ENCODE measurements at places on chromosomes 2 and 18. TPM values are rescaled to one million over a fixed set of nuclear protein-coding genes. Genes with fewer than 3 reads are reported as not detected.

DNA sequence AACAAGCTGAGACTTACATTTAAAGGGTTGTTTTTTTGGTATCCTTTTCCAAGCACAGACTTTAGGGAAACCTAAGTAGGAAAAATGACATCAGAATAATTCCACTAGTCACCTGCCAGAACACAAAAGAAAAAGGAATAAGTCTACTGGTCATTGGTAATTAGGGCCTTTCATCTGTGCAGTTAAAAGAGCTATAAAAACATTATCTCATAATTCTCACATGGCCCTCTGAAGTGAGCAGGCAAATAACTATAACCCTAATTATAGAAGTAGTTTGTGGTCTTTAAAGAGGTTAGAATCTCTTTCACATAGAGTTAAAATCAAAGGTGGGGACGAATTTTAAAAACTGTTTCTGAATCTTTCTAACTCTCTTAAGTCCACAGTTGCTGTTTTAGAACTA lies 111.1 kb upstream of the B3GNT2 start:
- no peak for DNase-seq

DNA sequence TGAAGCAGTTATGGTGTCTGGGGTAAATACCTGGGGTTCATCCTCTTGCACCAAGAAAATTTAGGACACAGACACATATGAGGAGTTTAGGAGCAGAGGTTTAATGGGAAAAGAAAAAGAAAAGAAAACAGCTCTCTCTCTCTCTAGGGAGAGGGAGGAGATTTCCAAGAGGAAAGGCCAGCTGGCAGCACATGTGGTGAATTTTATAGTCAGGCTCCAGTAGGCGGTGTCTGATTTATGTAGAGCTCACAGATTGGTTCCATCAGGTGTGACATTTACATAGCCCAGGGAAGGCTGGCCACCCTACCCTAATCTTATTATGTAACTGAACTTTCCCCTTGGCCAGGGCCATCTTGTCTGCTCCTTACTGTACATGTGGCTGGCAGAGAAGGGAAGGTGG lies 297.5 kb upstream of the RGPD4 start:
- DNase-seq = peak; percentile 50

Gene ERMN
- polyA plus RNA-seq = 0.93 TPM

DNA sequence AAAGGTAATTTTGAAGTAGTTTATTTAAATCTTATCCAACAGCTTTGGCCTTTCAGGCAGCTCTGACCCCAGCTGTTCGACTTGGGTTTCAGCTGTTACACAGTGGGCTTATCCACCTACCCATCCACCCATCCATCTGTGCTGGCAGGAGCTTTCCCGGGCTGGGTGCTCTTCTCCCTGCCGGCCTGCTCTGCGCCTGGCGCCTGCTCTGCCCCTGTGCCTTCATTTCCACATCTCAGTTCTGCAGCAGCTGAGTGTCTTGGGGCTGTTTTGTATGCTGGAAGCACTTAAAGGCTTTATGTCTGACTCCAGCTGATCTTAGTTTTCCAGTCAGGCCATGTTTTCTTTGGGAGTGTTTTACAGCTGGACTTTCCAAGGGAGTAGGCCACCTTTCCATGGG lies 24.2 kb downstream of the LDLRAD4 start:
- DNase-seq = no peak

GRCh38 chr2:85648619-85649018 lies 19.4 kb downstream of the SFTPB start:
- DNase-seq = no peak

- DNase-seq = no peak
These were observed 793 bp downstream of the CNRIP1 start for GRCh38 chr2:68318914-68319397.

DNA sequence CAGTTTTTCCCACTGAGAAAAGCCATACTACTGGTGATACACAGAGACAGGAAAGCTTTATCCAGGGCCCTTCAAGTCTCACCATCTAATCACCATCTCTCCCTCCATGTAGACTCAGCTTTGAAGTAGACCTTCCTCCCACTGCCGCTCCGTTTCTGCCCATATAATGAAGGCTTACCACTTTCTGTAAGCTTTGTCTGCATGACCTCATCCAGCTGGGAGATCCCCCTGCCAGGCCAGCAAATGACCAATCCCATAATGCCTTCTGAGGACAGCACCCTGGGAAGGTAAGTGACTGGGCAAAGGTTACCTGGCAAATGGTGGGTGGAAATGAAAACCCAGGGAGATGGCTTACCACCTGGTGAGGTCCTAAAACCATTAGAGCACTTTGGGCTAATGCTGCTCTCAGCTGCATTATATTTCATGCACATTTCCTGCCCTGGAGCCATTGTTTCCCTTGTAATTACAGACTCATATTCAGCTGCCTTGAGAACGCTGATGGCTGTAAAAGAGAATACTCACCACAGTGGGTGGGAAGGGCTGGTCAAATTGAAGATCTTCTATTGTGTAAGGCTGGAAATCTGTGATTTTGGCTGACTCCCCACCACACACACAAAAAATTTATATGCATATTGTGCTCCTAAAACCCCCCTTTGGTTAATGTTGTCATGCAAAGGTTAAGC lies 350.7 kb upstream of the SYT4 start:
- DNase-seq = no peak

- no peak for DNase-seq
These were observed 211.0 kb upstream of the NT5C1B start for GRCh38 chr2:18800240-18800971.

- no peak for DNase-seq
These were observed 31.8 kb upstream of the CAVIN2 start for GRCh38 chr2:191878548-191879279.

DNA sequence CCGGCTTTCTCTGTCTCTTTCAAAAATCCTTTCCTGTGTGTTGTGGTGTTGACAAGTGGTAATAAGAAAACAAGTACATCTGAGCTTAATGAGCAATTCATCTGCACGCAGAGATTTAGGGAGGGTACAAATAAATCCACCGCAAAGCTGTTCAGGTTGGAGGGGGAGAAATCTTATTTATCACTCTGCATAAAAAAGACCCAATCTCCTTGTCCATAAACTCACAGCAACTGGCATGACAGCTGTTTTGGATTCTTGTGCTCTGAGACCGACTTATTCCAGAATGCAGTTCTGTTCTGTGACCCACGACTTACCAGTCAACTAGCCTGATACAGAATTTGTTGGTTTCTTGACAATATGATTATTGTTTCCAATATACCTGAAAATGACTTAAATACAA lies 380.1 kb downstream of the SOX11 start:
- DNase-seq = no peak

Gene GCG
- polyA plus RNA-seq = not detected

DNA sequence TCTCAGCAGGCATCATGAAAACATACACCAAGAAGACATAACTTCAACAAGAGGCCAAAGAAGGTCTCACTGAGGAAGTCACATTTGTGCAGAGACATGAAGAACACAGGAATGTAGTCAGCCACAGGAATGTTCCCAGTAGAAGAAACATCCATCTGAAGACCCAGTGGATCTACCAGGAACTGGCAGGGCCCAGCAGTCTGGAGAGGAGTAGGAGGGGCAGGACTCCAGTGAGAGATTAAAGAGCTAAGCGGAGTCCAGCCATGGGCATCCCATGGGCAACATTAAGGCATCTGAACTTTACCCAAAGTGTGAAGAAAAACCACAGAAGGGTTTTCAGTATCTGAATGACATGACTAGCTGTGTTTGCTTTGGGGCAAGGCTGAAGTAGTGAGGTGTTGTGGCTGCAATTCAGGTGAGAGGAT lies 103.1 kb downstream of the UPP2 start:
- DNase-seq = no peak

GRCh38 chr2:121532894-121533293 lies 2.2 kb downstream of the RNU4ATAC start:
- no peak for DNase-seq

GRCh38 chr2:191866195-191866594 lies 19.3 kb upstream of the CAVIN2 start:
- DNase-seq = no peak

GRCh38 chr2:196170606-196171247 lies 651 bp downstream of the STK17B start:
- peak; percentile 57 for DNase-seq

GRCh38 chr2:238601433-238602222 lies 174.9 kb downstream of the ASB1 start:
- no peak for DNase-seq

DNA sequence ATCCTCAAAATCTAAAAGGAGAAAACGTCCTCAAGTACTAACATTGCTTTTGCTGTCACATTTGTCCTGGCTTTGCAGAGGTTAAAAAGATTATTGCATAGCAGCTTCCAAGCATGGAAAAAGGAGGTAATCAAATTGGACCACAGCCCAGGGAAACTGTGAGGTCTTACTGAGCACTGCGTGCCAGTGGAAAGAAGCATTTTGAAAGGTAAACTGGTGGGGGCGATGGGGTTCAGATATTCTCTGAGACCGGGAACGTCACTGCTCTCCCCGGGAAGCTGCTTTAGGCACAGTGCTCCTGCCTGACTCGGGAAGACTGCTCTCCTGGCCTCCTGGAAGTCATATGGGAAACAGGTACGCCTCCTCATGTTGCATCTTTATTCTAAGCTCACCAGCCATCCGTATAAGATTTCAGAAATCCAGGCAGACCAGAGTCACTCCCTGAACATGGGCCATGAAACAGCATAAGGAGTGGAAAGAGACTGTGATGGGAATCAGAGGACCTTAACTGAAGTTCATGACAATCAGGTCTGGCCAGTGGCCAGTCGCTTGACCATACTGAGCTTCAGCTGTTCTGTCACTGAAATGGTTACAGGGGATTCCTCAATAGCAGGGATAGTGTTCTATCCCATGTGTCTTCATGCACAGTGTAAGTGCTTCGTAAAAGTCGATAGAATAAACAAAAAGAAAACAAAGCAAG lies 284.1 kb downstream of the TRIB2 start:
- DNase-seq = no peak

Gene CFAP210
- polyA plus RNA-seq = 2.9 TPM

Gene ASIC4
- 0.20 TPM for polyA plus RNA-seq

All from left kidney (tissue), 8 donors.